RPMI8226 (cell line): ENCODE measurements at places on chromosomes 3 and 15.

DNA sequence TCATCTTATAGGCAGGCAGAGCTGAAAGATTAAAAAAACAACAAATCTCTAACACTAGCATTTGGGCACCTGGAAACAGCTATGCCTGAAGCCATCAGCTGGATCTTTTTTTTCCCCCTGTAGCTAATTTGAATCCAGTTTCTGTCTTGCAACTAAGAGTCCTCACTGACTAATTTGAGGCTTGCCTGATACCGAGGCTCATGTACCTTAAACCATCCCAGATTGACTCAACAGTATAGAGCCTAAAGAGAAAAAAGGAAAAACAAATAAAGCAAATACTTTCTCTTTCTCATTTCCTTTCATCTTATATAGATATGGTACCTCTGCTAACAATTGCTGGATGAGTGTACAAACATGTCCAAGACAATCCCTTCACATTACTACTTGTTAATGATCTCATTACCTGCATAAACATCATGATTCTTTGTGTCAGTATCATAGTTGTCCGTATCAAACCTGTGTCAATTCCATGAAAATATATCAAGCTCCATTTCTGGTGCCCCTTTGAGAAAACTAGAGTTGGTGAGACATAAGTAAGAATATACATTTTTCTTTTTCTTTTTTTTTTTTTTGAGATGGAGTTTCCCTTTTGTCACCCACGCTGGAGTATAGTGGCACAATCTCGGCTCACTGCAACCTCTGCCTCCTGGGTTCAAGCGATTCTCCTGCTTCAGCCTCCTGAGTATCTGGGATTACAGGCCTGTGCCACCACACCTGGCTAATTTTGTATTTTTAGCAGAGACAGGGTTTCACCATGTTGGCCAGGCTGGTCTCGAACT lies 43.1 kb downstream of the BHLHE40 start:
- no peak for DNase-seq

DNA sequence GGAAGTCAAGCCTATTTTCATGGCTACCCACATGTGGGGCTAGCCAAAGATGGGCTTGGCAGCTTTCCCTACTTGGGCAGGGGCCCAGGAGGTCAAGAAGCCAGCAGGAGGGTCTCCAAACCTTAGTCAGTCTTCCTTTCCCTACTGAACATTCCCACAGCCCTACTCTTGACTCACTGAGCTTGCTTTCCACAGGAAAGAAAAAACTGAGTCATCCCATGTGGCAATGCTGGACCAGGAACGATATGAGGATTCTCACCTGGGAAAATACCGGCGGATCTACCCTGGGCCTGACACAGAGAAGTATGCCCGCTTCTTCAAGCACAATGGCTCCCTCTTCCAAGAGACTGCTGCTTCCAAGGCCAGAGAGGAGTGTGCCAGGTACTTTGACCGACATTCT lies 3.7 kb upstream of the NGRN start:
- DNase-seq = no peak

- DNase-seq = no peak
Observed at GRCh38 chr3:172704001-172704400, 6.9 kb downstream of the NCEH1 start.

DNA sequence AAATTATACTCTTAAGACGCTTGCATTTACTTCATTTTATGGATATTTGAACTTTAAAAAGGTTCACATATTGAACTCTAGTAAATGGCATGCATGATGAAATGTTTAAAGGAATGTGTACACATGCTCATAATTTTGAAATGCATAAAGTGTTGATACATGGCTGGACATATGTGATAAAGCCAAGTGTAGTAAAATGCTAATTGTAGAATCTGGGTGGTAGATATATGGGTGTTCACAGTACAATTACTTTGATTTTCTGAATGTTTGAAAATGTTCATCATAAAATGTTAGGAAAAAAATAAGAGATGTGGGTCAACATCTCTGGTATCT lies 4.2 kb upstream of the EFHB start:
- no peak for DNase-seq

GRCh38 chr3:17491601-17492000 lies 250.8 kb downstream of the TBC1D5 start:
- peak; percentile 8 for DNase-seq

- no peak for DNase-seq
Observed at GRCh38 chr15:39781967-39782302, 706 bp downstream of the FSIP1 start.

DNA sequence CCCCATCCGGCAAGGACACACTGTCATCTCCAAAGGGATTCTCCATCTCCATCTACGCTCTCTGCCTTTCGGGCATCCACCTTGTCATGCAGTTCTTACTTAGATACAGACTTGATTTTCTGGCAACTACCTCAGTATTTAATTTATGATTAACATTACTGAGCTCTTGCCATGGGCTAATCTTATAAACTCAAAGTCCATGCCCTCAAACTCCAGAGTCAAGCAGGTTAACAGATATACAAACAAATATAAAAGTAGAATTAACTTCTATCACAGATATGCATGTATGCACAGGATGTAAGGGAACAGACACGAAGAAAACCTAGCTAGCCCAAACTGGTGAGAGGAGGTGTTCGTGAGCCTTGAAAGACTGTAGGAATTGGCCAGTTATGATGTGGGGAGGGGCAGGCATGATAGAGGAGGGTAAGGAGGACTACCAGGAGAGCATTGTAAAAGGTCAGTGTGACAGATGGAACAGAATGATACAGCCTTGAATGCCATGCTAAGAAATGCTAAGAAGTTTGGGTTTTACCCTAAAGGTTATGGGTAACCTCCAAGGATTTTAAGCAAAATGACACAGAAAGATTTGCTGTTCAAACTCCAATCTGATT lies 334.3 kb downstream of the ULK4 start:
- no peak for DNase-seq

GRCh38 chr3:37676885-37677284 lies 184.8 kb upstream of the CTDSPL start:
- DNase-seq = no peak

DNA sequence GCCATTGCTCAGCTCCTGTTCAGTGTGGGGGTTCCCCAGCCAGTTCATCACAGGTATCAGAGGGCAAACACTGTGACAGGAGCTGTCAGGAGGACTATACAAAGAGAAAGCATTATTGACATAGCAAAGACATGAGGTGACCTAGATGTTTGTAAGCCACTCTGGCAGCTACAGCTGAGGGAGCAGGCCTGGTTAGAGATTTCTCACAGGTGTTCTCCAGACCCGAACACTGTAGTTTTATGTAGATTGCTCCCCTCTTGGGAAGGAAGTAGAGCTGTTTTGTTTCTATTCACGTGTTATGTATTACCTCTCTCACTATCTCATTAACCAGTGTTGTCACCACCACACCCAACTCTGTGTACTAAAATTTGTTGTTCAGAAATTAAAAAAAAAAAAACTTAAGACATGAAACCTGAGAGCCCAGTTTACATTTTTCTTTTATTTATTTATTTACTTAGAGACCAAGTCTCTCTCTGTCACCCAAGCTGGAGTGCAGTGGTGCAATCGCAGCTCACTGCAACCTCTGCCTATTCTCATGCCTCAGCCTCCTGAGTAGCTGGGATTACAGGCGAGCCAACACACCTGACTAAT lies 123.7 kb downstream of the RBPMS2 start:
- peak; percentile 60 for DNase-seq

- DNase-seq = no peak
Observed at GRCh38 chr3:142997330-142997729, 4.0 kb upstream of the U2SURP start.

GRCh38 chr3:158420654-158421396 lies 150.2 kb upstream of the MLF1 start:
- DNase-seq = no peak

DNA sequence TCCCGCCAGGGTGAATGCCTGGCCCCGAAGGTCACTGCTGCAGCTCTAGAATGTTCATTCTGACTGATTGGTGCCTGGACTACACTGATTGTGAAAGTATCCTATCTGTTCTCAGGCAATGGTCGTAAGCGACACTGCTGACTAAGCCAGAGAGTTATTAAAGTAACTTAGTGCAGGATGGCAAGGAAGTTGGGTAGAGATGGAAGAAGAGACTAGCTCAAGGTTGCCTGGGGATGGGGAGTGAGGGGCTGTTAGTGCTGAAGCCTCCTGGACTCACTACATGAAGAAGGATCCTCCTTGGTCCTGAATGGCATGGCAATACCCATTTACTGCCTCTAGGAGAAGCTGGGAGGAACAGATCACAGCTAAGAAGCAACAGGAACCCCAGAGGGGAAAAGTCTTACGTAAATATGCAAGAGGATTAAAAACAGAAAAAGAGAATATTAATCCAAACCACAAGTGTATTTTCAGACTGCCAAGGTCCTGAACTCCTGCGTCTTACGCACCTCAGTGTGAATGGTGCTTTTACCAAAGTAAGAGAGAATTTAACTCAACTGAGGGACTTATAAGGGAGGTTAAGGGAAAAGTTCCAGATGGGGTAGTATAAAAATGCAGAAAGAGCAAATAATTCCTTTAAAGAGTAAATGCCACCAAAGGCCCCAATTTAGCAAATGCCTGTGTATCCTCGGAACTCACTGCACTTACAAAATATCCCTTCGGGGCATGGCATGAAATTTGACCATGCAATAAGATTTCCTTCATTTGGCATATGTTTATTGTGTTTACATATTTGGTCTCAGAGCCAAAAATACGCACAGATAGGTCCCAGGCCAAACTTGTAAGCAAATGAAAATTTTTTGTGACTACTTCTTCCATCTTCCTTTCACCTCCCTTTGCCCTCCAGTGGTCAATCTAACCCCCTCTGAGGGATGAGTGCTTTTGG lies 64.0 kb upstream of the DGKG start:
- peak; percentile 53 for DNase-seq

DNA sequence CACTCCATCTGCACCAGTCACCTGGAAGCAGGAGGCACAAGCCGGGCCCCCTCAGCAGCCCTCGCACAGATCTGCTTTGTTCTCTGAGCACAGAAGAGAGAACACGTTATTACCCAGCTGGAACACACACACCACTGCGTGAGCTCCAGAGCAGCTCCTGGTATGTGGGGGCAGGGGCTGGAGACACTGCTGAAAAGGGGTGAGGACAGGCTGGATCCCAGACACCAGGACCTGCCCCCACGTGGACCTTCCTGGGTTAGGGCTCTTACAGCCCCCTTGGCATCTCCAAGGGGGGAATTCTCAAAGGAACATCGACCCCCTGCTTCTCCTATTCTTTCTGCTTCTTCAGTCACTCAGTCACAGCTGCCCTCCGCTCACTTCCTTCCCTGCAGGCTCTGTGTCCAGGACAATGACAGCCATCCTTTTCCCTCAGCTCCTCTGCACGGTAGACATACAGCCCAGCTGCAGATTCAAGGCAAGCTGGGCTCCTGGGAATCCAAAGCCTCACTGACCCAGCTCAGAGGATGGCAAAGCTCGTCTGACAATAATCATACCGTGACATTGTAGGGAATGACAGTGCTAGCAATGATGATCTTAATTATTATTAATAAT lies 33.7 kb downstream of the PRR20G start:
- DNase-seq = no peak

DNA sequence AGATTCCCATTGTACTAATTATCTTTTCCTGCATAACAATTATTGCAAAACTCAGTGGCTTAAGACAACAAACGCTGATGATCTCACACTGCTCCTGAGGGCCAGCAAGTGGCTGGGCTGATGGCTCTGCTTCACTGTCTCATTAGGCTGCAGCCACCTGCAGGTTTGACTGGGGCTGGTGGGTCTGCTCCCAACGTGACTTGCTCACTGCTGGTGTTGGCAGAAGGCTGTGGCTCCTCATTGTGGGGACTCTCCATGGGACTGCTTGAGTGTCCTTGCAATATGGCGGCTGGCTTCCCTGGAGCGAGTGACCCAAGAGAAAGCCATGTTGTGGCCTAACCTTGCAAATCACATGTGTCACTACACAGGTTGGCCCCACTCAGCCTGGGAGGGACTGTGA lies 71.1 kb downstream of the PLXNA1 start:
- no peak for DNase-seq

DNA sequence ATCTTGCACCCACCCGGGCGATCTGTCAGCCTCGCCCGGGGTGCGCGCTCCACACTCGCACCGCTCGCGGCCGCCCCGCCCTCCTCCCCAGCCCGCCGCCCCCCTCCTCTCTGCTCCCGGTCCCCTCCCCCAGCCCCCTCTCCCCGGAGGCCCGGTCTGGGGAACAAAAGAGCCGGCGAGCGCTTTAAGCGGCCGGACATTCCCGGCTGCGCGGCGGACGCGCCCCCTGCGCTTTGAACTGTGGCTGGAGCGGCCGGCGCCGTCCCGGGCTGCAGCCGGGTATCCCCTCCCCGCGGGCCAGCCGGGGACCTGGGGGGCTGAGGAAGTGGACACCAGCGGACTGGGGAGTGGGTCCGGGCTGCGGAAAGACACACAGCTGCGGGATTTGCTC lies at the start of gene IGDCC3:
IGDCC3 (minus strand) TSS at position 27 of the 391 bp plus-strand sequence. CDS start 214 bp downstream, outside the sequence.
- DNase-seq = no peak
